Stimulated activated CD4-positive, alpha-beta T cell treated with anti-CD3 and anti-CD28 coated beads, Interleukin-4, amount 100 ng/mL, for 4 hours (primary cell): ENCODE measurements at places on chromosomes 2 and 18.

DNA sequence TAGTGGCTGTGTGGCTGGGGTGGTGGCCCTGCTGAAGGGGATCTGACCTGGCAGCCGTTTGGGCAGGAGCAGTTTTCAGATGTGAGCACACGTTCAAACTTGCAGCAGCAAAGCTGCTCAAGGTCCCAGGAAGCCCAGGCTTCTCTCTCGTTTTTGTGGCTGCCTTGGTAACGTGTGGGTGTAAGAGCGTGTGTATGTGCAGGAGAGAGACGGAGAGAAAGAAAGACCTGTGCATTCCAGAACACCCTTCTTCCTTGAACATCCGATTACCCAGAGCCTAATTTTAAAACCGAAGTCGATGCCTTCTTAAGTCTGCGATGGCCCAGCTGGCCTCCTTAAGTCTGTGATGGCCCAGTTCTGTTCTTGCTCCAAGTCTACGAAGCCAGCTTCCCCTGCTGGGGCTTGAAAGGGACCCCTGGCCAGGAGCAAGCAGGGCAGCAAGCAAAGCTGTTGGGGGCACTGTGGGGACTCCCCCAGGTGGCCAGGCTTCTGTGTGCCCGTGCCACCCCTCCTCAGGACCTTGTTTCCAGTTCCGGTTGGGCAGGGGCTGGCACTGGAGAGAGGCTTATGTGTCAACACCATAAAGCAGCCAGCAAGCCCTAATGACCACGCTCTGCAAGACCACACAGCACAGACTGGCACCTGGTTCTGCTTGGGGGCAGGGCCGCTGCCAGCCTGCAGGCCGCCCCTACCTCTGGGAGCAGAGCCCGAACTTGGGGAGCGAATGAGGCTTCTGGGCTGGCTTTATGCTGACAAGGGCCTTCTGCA is 55.8 kb upstream of the ALPP start:
- DNase-seq = no peak

DNA sequence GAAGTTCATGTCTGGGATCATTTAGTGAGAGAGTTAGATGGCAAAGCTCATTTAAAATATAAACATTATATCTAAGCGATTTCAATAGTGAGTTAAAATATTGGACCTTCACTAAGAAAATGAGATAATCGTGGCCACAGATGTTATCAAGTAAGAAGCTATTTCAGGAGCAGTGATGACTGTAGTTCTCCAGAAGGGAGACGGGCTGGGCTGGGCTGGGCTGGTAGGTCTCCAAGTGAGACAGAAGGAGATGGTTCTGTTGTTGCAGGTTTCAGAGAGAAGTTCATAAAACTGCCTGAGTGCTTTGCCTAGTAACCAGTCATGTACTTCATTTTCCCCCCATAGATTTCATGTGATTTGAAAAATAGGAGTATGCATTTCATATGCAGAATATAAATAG is 130.1 kb upstream of the DAPL1 start:
- DNase-seq = no peak

DNA sequence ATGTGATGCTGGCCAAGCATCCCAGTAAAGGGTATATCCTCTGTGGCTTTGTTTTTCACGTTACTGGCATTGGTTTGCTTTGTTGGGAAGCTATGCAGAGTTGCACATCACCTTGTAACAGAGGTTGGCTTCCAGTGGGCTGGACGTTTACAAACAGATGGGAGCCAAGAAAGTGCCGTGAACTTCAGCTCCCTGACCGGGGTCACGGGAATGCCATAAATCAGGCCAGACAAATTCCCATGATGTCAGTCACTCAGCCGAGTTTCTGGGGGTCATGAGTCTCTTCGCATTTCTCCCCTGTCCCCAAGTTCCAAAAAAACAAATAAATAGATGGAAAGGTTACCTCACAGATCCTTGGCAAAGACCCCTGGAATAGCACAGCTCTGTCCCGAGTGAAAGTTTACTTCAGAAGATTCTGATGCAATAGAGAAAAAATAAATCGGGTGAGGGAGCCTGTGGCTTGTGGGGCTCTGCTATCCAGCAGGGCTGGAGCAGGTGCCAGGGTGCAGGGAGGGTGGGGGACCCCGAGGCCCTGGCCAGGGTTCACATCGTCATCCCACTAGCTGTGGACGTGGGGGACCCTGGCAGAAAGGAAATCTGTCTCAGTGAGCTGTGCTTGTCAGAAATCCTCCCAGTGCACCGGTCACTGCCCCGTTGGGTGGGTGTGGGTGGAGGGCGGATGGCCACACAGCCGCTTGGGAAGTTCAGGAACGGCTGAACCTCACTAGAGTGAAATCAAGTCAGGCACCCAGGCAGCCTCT is 27.8 kb downstream of the TWIST2 start:
- no peak for DNase-seq

GRCh38 chr2:205500065-205500464 is 182.2 kb upstream of the NRP2 start:
- no peak for DNase-seq

DNA sequence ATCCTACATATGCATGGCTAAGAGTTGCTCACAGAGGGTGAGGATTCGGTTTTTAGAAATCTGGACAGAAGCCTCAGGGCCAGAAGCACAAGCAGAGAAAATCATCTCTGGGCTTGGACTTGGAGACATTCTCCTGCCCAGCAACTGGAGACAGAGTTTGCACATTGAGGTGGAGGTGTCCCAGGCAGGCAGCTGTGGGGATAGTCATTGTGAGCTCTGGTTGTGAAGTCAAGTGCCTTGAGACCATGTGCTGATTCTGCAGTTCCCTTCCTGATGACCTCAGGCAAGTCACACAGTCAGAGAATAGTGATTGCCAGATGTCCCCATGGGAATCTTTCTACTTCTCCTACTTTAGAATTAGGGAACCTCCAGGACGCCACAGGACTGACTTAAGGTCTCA is 108.4 kb upstream of the LDAH start:
- DNase-seq = no peak

DNA sequence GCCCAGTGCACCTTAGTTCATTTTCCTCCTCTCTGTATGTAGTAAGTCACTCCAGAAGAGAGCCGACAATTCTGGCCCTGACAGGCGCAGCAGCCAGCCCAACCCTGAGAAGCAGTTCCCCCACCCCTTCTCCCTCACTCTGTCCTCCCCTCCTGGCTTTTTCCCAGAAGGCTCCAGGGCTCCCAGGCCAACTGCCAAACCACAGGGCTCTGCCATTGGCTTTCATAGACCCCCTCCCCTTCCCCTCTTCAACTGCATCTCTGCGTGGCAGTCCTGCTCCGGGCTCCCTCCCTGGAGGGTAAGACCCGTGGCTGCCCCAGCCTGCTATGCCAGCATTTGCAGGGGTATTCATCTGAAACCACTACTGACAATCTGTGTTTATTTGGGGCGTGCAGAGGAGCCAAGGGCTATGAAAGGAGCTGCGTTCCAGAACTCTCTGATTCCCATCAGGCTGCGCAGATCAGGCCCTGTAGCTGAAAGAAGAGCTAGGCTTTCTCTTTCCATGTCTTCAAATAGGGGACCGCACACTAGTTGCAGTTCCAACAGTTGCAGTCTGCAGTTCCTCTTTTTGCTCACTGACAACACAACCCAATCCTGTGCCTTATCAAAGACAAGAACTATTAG is 388.6 kb upstream of the TNP1 start:
- no peak for DNase-seq

- DNase-seq = no peak
Observed at GRCh38 chr2:8566774-8567468, 114.9 kb upstream of the ID2 start.

DNA sequence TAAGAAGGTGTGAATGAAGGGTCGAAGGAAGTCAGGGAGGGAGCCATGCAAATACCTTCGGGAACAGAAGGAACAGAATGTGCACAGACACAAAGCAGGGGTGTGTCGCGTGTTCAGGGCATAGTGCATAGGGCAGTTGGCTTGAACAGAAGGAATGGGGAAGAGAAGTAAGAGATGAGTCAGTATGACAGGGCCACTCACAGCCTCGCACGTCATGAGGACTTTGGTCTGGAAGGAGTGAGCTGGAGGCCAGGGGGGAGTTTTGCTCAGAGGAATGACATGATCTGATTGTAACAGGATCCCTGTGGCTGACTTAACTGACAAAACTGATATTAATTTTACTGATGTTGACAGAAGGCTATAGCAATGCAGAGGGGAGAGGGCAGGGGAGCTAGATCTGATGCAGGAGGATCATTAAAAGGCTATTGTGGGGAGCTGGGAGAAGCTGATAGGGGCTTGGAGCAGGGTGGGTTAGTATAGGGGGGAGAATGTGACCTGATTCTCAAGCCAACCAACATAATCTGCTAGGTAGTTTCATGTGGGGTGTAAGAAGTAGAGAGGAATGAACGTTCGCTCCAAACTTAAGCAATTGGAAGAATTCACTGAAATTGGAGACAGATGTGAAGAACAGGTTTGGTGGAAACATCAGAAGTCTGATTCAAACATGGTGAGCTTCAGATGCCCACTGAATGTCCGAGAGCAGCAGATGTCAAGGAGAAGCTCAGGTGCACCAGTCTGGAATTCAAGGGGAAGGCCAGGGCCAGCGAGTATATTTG is 60.4 kb upstream of the COPS8 start:
- DNase-seq = no peak

- DNase-seq = no peak
Observed at GRCh38 chr2:55992455-55992854, 68.9 kb upstream of the EFEMP1 start.

- no peak for DNase-seq
Observed at GRCh38 chr18:2978661-2979106, 34.3 kb downstream of the LPIN2 start.

DNA sequence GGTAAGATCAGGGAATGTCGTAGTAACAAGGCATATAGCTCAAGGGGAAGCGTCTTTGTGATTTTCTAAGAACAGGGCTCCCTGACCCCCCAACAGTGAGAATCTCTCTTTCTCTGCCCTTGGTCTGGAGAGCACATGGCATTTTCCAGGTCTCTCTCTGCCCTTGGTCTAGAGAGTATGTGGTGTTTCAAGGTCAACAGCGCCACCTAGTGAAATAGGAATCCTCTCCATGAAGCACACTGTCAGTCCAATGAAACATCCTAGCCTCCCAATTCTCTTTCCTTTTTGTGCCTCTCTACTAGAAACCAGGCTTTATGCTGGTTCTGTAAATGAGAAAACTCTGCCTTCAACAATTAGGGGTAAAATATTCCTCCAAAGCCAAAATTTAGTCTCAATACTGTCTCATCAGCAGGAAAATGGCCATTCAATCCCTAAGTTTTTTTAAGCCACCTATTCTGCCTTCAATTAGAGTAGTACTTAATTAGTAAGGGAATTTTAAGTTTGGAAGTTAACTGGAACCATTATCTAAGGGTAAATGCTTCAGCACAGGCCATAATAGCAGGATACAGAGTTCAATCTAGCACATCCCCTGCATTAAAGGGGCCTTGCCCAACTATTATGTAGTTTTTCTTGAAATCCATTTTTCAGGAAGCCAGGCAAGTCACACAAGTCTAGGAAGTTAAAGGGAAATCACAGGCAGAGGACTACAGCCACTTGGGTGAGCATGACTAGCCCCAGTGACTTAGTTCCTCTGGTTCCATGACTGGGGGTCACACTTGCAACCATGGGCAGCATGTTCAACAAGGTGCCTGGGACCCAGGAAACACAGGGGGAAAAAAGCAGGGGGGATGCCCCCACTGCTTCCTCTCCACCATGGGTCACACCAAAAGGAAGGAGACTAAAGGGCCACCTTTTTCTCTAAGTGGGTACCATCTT is 12.4 kb downstream of the DYM start:
- peak; percentile 11 for DNase-seq

GRCh38 chr2:181320638-181321037 is 136.5 kb upstream of the ITGA4 start:
- no peak for DNase-seq

GRCh38 chr18:41504316-41504715 is 450.7 kb upstream of the PIK3C3 start:
- DNase-seq = no peak

GRCh38 chr2:45851576-45852304 is 200.3 kb downstream of the PRKCE start:
- DNase-seq = no peak

GRCh38 chr2:130829015-130829414 is 7.7 kb upstream of the ARHGEF4 start:
- no peak for DNase-seq

DNA sequence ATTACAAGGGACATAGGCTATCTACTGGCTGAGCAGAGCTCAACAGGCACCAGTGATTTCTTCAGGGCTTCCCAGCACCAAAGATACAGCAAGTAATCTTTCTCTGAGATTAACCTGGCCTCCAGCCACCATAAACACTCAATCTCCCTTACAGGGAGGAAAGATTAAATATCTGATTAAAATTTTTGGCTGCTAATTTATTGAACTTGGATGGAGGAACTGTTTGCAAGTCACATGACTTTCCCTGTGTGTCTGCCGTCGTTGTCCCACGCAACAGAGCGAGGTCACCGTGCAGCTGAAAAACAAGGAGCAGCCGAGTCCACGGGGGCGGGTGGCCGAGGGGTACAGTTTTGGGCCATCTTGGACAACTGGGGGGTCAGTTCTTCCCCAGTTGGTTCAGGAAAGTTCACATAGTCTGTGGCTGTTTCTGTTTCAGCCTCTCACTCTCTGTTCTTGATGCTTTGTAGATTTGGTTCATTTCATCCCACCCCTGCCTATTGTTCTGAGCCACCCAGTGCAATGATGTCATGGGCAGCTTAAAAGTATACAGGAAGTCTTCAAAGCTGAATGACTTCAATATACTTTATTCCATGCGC is 186.8 kb upstream of the CTAGE1 start:
- no peak for DNase-seq

DNA sequence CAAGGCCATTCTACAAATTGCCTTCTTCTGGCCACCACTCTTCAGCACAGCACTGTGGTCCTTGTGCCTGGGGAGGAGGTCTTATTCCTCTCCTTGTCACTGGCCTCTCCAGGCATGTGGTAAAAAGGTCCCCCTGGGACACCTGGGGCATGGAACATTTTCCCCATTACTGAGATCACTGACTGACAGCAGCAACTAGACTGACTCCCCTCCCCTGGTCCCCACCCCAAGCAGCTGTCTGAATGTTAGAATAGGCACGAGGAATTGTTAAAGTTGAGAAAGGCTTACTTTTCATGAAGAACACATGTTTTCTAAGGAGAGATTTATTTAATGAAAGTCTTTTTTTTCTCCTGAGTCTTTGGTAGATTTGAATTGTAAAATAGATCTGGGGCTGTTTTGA is 39.5 kb upstream of the RTN4 start:
- no peak for DNase-seq

DNA sequence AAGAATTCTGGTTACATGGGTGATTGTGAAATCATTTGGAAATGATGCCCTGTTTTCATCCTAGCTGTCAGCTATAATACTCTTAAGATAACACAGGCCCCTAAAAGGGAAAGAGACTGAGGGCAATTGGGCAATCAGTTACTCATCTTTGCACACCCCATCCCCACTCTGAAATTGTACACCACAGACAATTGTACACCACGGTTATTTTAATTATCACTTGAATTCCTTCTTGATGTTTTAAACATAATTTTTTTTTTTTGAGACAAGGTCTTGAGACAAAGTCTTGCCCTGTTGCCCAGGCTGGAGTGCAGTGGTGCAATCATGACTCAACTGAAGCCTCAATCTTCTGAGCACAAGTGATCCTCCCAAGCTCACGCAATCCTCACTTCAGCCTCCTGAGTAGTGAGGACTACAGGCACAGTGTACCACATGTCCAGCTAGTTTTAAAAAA is 862.4 kb upstream of the ACVR2A start:
- no peak for DNase-seq

GRCh38 chr2:109110170-109110569 is 18.8 kb upstream of the SH3RF3 start:
- DNase-seq = no peak

GRCh38 chr18:8063733-8064132 is 496.6 kb downstream of the PTPRM start:
- DNase-seq = no peak
